ENCODE measurements at places on chromosomes 4 and X. TPM values are rescaled to one million over a fixed set of nuclear protein-coding genes. Genes with fewer than 3 reads are reported as not detected.

The GJB1 gene
- polyA plus RNA-seq = 81.6 TPM

The ARR3 gene
- not detected for polyA plus RNA-seq

The SPANXB1 gene
- polyA plus RNA-seq = not detected

The SLC10A4 gene
- 0.16 TPM for polyA plus RNA-seq

The APOOL gene
- polyA plus RNA-seq = 7.7 TPM

The CFI gene
- polyA plus RNA-seq = 43.7 TPM

The MAGEA2B gene
- not detected for polyA plus RNA-seq

The MAGEH1 gene
- polyA plus RNA-seq = 26.7 TPM

The RIPPLY1 gene
- 0.40 TPM for polyA plus RNA-seq

Data from small intestine (tissue), 16 donors.